ENCODE measurements at places on chromosomes 5 and 9.

DNA sequence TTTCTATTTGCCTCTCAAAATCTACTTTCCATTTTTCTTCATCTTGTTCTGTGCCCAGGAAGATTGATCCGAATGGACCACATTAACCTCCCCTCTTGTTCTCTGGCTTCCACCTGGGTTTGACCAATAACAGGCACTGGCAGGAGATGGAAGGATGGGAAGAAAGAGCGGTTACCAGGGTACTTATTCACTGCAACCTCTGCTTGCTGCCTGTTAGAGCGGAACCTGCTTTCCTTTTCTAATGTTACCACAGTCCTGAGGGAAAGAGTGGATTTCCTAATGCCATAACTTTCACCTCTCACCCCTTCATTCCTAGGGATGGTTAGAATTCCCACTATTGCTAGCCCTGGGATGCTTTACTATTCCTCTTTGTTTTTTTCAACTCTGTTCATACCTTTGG is 262.1 kb downstream of the RFX3 start:
- DNase-seq, result no peak

GRCh38 chr5:43017428-43017815 is 22.7 kb downstream of the ANXA2R start:
- peak; percentile 9 for DNase-seq

DNA sequence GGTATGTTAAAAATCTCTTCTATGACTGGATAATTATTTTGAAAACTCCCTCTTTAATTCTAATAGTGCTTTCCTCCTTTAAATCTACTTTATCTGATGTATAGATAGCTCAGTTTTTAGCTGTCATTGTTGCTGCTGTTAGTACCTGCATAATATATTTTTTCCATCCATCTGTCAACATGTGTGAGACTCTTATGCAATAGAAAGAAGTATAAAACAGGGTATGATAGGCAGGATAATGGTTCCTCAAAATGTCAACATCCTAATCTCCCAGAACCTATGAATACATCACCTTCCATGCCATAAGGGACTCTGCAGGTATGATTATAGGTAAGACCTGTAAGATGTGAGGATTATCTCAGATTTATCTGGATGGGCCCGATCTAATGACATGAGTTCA is 136.9 kb upstream of the LHFPL2 start:
- no peak for DNase-seq

DNA sequence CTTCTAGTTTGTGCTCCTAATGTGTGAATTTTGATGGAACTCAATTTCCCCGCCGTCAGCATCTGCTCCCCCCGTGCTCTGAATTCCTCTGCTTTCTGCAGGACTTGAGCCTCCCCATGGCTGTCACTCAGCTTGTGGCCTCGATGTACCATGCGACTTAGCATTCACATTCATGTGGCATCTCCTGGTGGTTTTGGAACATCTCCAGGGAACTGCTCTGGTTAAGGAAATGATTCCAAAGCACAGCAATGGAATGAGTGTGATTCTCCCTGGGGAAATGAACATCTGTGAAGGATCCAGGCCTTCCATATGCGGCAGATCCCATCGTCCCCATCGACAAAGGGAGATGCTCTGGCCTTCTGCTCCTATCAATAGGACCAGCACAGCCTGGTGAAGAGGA is 119.0 kb downstream of the ENTREP1 start:
- DNase-seq, result no peak

GRCh38 chr5:102858808-102859207 is 103.7 kb downstream of the PAM start:
- no peak for DNase-seq

GRCh38 chr9:95341293-95341962 is 23.9 kb upstream of the FANCC start:
- no peak for DNase-seq

DNA sequence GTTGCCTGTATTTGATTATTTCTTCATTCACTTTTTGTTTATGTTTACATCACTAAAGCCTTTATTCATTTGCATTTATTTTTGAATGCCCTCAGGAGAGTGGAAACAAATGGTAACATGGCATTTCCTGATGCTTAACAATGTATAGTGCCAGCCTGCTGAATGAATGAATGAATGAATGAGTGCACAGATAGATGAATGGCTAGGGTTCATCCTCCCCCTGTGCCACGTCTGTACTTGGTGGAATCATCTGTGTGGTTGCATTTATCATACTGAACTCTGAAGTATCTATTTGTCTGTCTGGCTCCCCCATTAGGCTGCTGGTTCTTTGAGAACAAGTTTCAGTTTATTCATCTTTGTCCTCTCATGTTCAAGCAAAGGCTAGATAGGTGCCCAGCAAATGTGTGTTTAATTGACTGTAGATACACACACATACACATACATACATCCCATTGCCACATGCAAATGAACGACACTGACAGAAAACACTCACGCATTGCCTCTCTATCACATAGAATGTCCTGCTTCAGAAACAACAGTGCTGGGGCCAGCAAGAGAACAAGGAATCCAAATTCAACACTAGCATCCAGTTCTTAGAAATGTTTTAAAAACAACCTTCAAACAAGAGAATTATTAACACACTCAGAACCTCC is 150.4 kb downstream of the PAPPA start:
- no peak for DNase-seq
